ENCODE measurements at places on chromosomes 5 and 9.

GRCh38 chr5:103355579-103355978, 97.0 kb downstream of the MACIR start:
- DNase-seq = no peak

- no peak for DNase-seq
These were observed 21.9 kb downstream of the ERBIN start for GRCh38 chr5:65948115-65948747.

- no peak for DNase-seq
These were observed 1383.0 kb upstream of the C9orf72 start for GRCh38 chr9:28956116-28956880.

GRCh38 chr9:129143031-129143927, 32.1 kb downstream of the PTPA start:
- DNase-seq = peak; percentile 65

- DNase-seq = no peak
These were observed 42.8 kb upstream of the GDNF start for GRCh38 chr5:37882636-37883035.

- no peak for DNase-seq
These were observed 94.6 kb upstream of the RANBP6 start for GRCh38 chr9:6109986-6110385.

Data from CD4-positive, alpha-beta memory T cell (primary cell).